ENCODE measurements at places on chromosomes 1 and 21.

- no peak for DNase-seq
Observed at GRCh38 chr1:60402816-60403215, 329.2 kb upstream of the C1orf87 start.

DNA sequence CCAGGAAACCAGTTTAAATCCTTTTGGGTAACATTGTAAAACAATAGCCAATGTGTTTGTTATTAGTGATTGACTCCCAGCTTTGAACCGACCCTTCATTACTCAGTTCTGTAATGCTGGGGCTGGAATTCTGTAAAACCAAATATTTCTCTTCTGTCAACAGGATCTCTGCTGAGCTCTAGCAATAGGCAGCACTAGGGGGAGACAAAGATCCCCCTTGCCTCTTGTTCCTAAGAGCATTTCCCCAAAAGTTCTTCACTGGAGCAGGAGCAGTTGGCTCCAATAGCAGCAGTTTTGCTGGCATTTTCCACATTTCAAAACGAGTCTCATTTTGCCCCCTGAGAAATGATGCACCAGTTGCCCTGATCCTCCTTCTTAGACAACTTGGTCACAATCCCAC is 1671.1 kb downstream of the MRPL39 start:
- DNase-seq, result no peak

- DNase-seq, result no peak
Observed at GRCh38 chr1:164774413-164774812, 215.4 kb downstream of the PBX1 start.

DNA sequence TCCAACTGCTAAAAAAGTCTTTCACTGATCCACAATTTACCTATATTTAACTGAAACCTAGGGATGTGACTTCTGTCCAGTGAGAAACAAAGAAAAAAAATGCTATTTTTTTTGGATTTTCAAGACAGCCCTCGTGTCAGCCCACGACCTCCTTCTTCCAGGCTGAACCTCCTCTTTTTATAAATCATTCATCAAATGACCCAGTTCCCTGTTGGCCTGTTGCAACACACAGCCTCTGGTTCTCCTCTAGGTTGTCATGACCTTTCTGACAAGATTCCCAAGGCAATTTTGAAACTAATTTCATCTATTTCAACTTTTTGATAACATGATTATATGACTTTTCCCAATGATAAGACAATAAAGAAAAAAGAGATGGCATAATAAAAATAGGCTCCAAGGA is 74.6 kb downstream of the PGBD5 start:
- DNase-seq, result no peak

DNA sequence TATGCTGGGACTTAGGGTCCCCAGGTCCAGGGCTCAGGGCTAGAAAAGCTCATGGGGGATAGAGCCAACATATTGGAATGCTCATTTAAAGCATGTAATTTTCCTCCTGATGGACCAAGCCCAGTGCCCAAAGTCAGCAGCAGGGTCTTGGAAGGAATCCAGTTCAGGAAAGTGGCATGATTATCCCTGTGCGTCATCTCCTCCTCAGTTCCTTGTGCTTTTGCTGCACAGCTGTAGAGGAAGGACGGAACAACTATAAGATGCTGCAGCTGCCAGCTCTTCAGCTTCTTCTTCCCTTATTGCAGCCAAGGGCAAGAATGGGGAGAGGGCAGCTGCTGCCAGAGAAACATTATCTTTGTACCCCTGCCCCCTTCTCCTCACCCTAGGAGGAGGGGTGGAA is 58.4 kb downstream of the OVGP1 start:
- no peak for DNase-seq

GRCh38 chr1:171355727-171356126 is 41.7 kb downstream of the FMO4 start:
- no peak for DNase-seq
